ENCODE measurements at places on chromosomes 5 and 9.

- no peak for DNase-seq
These were observed 31.0 kb upstream of the RNF38 start for GRCh38 chr9:36431078-36431477.

- DNase-seq = no peak
These were observed 419.4 kb downstream of the MTRR start for GRCh38 chr5:8288334-8288733.

- DNase-seq = peak; percentile 64
These were observed 41.2 kb downstream of the COL5A1 start for GRCh38 chr9:134682651-134683364.

GRCh38 chr5:170471551-170472178 is 32.2 kb upstream of the KCNIP1 start:
- DNase-seq = no peak

GRCh38 chr9:84154320-84154719 is 173.7 kb downstream of the RMI1 start:
- DNase-seq = no peak

GRCh38 chr5:132500244-132500930 is 9.8 kb upstream of the IRF1 start:
- no peak for DNase-seq

- no peak for DNase-seq
These were observed 345.2 kb upstream of the PCSK5 start for GRCh38 chr9:75545287-75545686.

DNA sequence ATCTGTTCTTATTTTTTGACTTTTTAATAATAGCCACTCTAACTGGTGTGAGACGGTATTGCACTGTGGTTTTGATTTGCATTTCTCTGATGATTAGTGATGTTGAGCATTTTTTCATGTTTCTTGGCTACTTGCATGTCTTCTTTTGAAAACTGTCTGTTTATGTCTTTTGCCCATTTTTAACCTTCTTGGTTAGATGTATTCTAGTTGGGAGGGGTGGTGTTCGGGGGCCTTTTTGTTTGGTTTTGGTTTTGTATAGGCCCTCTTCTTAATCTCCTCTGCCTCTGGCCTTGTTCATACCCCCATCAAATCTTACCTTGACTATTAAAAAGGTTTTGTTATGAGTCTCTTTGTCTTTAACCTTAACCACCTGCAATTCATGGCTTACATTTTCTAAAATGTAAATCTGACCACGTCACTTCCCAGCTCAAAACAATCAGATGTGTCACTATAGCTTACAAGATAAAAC is 107.8 kb upstream of the NR4A3 start:
- no peak for DNase-seq

DNA sequence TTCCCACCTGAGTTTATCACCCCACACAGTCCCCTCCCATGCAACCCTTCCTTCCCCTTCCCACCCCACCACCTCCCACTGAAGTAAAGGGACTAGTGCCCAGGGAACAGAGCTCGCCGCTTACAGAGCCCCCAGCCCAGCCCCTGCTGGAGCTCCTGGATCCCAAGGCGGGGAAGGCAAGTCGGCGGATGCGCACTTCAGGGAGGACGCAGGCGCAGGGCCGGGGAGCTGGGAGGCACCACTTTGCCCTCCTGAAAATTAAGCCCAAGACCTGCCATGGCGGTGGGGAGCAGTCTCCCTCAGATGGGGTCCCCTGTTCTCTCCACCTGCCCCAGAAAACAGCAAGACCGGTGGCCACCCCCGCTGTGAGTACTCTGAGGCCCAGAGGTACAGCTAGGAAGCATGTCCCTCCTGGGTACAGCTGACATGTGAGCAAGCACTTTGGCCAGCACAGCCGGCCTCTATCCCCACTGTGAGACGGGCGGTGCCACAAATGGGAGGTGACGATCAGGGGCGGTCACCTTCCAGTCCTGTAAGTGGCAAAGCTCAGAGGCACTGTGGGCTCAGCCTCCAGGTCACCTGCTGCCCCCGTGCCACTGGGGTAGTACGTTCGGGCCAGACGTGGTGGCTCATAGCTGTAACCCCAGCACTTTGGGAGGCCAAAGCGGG is 45.9 kb downstream of the COL23A1 start:
- no peak for DNase-seq

- DNase-seq = no peak
These were observed 135.5 kb downstream of the PRR16 start for GRCh38 chr5:120599576-120599975.

DNA sequence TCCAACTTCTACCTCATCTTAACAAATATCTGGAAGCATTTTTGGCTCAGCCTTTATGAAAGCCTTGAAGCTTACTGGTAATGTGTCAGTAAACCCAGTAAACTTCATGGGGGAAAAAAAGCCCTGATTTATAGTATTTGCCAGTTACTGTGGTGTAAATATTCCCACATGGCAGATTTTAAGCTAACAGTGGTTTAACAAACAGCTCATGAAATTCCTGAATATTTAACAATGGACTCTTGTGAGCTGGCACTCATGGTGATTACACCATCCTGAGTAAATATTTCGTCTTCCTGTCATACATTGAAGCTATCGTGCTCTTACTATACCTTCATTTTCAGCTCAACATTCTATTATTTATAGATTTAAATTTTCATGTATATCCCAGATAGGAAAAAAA is 57.0 kb upstream of the ACOT12 start:
- no peak for DNase-seq

- DNase-seq = no peak
These were observed 33.0 kb upstream of the SLC25A51 start for GRCh38 chr9:37936965-37937364.

DNA sequence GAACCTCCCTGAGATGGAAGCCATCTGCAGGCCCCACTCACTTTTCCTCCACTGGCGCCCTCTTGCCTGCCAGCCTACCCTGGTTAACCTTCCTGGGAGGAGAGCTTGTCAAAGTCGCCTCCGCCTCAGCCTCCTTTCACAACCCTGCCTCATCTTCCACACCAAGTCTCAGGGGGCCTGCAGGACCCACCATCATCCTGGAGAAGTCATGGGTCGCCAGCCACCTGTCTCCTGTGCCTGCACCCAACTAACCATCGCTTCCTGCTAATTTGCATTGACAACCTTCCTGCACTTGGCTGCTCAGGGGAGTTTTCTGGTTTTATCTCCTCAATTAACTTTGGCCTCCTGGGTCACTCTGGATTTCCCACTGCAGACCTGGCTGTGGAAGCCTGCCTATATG is 52.8 kb upstream of the GRHPR start:
- DNase-seq = no peak

- no peak for DNase-seq
These were observed 57.0 kb downstream of the TRPC7 start for GRCh38 chr5:136308212-136308795.

DNA sequence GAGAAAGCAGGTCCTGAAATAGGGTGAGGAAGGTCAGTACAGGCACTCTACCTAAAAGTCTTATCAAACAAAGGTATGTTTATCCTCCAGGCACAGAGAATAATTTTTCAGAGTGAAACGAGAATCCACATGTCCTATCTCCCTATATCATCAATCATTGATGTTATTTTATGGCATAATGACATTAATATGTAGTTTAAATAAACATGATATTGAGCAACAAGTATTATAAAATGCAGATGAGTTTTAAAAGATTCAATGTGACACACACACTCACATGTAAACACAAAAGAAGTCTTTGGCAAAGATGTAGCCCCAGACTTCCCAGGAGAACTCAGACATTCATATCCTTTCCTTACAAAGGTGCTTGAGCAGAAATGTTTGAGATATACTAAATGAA is 389.1 kb downstream of the ADGRV1 start:
- DNase-seq = no peak

- no peak for DNase-seq
These were observed 150.8 kb downstream of the MTRR start for GRCh38 chr5:8019719-8020218.

GRCh38 chr5:138606378-138607064 is 31.3 kb upstream of the HSPA9 start:
- no peak for DNase-seq

DNA sequence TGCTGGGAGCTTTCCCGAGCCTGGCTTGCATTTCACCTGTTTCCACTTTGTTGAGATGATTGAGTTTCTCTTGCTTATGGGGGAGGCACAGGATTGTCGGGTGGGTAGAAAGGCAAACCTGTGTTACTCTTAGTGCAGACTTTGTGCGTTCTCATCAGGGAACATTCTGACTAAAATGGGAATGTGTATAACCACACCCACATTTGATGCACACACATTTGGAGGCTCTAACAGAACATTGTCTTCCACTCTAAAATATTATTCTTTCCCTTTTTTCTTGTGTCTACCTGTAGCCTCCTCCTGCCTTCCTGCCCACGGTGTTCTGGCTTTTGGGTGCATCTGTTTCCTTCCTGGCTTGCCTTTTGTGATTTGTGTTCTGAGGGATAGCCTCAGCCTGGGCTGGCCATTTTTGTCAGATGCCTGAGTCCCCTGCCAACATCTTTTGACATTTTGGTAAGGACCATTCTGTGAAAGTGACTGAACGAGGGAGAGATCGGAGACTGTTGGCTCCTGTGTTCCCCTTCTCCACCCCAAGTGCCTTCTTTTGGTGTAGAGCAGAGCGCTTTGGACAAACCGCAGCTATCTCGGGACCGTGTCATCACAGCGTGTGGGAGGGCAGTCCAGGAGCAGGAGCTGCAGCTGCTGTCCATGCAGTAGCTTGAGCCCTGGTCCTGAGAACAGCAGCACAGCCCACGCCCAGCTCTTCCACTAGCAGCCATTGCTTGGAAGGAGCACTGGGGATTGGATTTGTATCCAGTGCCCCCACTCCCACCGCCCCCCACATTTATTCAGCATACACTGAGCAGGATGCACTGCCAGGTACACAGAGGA is 101.4 kb downstream of the ARHGAP26 start:
- no peak for DNase-seq

DNA sequence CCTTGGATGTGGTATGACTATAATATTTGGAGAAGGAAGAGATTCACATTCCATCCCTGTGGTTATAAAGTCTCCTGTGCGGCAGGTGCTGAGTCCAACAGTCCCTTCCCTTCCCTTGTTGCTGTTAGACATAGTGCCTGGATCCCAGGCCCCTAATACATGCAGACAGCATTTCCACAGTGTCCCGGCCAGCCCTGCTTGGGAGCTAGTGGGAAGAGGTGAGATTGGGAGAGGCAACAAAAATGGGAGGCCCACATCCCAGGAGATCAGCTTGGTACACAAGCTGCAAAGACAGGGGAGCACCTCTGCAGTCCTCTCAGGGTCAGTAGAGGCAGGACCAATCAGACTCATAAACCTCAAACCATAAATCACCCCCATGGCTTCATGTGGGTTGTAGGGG is 3.3 kb upstream of the NEURL1B start:
- no peak for DNase-seq

GRCh38 chr5:39750661-39751060 is 325.9 kb upstream of the DAB2 start:
- DNase-seq = no peak

- no peak for DNase-seq
These were observed 112.9 kb upstream of the FER start for GRCh38 chr5:108634617-108635288.

GRCh38 chr5:6723122-6723815 is 10.0 kb downstream of the TENT4A start:
- DNase-seq = no peak

- DNase-seq = no peak
These were observed 415.1 kb downstream of the MLLT3 start for GRCh38 chr9:20207176-20207575.

DNA sequence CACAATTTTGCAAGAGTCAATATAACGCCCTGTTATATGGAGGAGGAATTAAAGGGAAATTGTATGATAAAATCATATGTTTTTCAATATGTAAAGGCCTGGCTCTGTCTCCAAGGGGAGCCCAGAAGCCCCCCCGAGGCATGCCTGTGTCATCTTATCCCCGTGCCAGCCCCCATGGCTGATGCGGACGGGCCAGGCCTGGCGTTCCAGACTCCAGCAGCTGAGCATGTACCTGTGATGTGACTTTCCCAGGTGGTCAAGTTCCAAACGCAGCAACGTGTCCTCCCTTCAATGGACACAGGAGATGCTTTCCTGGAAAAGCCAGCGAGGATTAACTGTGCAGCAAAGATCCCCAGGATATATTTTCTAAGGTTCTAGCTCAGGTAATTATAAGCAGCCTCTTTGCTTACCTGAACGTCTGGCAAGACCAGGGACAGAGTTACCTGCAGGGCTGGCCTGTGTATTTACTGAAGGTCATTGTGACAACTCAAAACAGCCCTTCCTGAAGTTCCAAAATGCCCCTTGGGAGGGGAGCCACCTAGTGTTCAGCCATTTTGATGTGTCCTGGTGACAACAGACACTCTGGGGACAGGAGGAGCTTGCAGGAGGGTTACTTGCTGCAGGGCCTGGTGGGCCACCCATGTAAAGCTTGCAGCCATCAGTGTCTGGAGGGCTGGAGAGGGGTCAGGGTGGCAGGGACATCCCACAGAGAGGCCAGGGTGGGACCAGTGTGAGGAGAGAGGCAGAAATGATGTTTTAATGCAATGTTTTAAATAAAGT is 53.3 kb upstream of the RNU6ATAC start:
- DNase-seq = peak; percentile 66

DNA sequence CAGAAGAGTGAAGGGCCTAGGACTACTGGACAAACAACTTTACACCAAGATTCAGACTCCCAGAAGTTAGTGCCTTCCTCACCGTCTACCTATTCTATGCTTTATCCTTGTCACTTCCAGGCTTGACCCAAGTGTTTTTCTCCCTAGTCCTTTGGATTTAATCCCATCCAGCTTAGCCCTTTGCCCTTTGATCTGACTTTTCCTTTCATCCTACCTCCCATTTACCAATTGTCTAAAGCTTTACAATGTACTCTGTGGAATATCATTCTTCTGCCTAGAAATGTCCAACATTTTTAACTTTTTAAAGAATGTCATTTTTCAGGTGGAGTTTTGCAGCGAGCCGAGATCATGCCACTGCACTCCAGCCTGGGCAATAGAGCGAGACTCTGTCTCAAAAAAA is 292.1 kb downstream of the EPB41L4A start:
- no peak for DNase-seq

DNA sequence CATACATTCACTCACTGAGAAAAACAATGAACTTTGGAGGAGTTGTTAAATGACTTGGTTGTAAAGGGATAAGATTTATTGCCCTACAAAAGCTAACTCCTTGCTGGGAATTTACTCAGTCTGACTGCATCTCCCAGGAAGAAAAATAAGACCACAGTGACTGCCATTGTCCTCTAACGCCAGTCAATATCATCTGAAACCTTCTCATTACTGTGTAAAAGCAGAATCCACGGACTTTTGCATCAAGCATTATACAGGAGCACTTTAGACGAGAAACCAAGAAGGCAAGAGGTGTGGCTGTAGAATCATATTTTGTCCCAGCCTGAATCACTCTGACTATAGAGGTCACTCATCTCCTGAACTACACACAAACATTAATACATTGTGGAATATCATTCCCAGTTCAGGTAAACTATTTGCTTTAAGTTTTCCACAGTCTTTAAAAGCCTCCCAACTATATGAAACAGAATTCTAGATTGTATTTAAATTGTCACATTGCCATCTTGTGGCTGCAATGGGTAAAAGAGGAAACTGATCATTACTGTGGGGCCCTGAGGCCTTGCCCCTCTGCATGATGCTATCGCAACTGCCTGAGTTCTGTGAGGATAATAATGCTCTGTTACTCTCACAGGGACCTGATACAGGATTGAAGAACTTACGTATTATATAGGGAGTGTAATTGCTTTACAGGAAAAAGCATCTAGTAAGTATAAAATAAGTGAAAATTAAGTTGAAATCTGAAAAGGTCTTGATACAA is 142.9 kb downstream of the SLCO4C1 start:
- DNase-seq = no peak

All from chondrocyte (in vitro differentiated cells).